ENCODE measurements at places on chromosomes 12 and 14.

- no peak for DNase-seq
Observed at GRCh38 chr14:74975059-74975810, 19.8 kb upstream of the PGF start.

GRCh38 chr14:104284107-104284592, 145.8 kb downstream of the KIF26A start:
- DNase-seq, result no peak

GRCh38 chr14:103634156-103634555, 5.1 kb downstream of the KLC1 start:
- DNase-seq, result no peak

- no peak for DNase-seq
Observed at GRCh38 chr12:88300931-88301330, 158.8 kb downstream of the TMTC3 start.

GRCh38 chr12:12088761-12089160, 18.0 kb downstream of the BCL2L14 start:
- peak; percentile 7 for DNase-seq

DNA sequence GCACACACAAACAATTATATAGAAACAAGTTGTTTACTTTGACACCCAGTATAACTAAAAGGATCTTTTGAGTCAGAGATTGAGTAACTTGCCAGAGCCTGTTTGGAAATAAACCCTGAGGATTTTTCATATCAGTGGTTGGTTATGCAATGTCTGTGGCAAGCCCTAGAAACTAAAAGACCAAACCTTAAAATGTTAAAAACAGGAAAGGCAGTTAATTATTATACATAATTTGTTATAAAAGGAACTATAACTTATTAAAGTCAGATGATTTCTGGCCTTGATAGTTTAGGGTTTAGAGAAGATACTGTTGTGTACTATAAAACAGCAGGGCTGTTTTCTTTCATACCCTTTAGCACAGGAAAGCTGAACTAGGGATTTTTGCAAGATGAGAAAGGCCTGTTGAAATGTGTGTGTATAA, 44.1 kb downstream of the PSEN1 start:
- peak; percentile 67 for DNase-seq

DNA sequence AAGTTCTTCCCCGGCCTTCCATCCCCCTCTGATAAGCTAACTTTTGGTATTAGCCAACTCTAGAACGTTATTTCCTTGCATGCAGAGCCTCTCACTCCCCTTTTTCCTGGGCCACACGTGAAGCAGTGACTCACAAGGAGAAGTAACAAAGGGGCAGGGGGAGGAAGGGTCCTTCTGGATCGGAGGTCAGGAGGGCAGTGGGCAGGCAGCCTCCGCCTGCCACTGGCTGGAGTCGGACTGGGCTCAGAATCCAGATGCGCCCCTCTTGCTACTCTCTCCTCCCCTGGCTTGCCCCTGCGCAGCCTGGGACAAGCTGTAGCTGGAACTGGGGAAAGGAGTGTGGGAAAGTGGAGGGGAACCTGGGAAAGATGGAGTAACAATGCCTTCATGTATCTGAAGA, 55.0 kb downstream of the TPCN1 start:
- no peak for DNase-seq

GRCh38 chr14:65415613-65416012, 3.1 kb downstream of the FUT8 start:
- no peak for DNase-seq

GRCh38 chr12:53508534-53509170, 1.4 kb upstream of the NPFF start:
- peak; percentile 72 for DNase-seq

GRCh38 chr12:100043631-100044030, 58.9 kb upstream of the ANKS1B start:
- no peak for DNase-seq

DNA sequence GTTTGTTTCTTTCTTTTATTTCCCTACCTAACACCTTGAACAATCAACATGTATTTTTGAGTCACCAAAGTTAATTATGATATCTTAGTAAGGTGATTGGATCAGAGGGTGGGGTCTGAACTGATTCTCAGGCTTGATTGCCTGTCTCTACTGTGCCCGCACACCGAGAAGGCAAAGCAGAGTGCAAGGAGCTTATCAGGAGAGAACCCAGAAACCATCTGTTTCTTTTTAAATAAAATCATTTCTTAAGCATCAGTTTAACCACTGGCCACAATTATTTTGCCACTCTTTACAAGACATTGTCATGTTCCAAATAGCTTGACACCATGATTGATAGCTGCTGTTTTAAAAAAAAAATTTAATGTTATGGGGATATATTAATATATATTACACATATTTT, 3.1 kb downstream of the GARIN2 start:
- no peak for DNase-seq

DNA sequence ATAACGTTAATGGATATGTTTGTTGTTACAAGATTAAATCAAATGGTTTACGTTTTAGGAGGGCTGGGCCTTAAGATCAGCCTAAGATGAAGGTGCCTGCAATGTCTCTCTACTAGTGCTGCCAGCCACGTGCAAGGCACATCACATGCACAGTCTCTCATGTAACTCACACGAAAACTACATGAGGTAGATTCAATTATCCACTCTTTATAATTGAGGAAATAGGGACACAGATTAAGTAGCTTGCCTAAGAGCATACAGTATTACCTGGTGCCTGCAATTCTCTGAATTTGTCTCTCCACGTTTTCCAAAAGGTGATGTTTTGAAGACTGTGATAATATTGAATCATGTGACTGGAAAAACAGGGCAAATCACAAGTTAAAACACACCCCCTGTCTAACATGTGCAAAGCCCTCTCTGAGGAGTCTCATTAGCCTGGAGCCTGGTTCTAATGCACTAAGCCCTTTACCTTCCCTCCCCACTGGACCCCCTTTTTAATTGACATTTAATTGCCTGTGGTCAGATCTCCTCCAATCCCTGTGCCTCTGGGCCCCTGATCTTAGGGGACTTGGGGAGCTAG, 14.6 kb upstream of the ATP2A2 start:
- DNase-seq, result no peak

DNA sequence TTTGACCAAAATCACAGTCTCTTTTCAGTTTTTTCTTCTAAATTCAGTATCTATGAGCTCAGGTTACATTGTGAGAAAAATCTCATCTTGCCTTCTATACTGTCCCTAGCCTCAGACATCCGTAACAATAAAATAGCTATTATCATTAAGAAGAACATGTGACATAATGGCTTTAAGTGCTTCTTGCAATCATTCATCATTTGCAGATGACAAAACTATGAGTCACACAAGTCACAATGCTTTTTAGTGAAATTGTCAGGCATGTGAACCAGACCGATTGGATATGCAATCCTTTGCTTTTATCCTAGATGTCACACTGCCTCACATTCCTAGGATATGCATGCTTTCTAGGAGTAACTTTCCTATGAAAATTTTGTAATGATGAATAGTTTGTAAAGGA, 313.1 kb downstream of the SLC6A15 start:
- peak; percentile 62 for DNase-seq

DNA sequence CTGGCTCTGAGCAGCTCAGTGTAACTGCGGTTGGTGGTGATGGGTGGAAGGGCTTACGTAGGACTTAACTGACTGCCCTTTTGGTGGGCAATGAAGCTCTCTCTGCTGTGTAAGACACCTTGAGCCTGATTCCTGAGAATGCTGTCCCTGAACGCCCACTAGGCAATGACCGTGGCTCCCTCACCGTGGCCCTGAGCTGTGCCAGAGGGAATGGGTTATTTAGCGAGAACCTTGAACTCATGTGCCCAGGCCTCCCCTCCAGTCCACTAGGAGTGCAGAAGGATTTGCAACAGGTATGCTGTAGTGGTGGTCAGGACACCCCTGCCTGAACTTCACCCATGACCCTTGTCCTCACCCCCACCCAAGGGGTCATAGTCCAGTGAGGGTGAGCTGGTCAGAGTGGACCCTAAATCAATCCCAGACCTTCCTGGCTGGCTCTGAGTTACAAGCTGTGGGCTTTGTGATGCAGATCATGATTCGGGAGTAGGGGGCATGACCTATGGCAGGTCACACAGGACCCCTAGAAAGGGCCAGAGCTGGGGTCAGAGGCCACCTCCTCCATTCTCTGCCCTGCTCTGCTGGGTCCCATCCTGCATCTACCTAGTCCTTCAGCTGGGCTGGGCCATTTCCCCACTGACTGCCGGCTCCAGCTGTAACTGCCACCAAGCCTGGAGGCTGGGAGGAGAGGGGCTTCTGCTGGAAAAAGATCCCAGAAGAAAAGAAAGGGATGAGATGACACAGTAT, 14.5 kb upstream of the ANKRD33 start:
- no peak for DNase-seq

GRCh38 chr12:49553512-49554088, 14.3 kb downstream of the MCRS1 start:
- DNase-seq, result no peak

- peak; percentile 15 for DNase-seq
Observed at GRCh38 chr12:8156416-8156815, 399 bp upstream of the ZNF705A start.

GRCh38 chr12:12081836-12082497, 11.2 kb downstream of the BCL2L14 start:
- DNase-seq, result peak; percentile 49

- DNase-seq, result no peak
Observed at GRCh38 chr14:21455592-21455911, 371 bp downstream of the CHD8 start.

- no peak for DNase-seq
Observed at GRCh38 chr12:12960639-12961209, 8.8 kb upstream of the GPRC5D start.

DNA sequence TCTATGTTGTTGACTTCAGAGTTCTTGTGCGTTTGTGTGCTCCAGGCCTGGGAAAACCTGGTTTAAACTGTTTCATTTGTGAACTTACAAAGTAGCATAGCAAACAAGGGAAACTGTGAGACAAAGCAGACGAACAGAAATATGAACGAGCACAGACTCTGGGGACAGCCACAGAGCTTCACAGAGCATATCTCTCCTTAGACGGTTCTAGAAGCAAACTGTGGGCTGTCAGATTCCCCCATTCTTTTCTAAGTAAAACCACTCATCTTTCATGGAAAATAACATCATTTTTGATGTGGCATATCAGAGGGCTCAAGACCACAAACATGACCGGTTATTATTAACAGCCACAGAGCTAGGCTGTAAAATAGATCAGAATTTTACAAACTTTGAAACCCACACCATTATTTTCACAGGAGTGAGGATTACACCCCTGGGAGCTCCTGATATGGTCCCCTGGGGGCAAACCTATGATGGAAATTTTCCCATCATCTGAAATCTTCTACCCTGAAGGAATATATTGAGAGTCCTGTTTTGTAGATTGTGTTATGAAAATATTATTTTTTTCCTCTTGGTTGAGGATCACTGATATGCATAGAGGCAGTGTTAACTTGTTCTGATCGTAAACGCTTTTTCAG, 102.0 kb downstream of the ADGRD1 start:
- no peak for DNase-seq

- DNase-seq, result peak; percentile 77
Observed at GRCh38 chr12:28035500-28035899, 63.0 kb upstream of the PTHLH start.

DNA sequence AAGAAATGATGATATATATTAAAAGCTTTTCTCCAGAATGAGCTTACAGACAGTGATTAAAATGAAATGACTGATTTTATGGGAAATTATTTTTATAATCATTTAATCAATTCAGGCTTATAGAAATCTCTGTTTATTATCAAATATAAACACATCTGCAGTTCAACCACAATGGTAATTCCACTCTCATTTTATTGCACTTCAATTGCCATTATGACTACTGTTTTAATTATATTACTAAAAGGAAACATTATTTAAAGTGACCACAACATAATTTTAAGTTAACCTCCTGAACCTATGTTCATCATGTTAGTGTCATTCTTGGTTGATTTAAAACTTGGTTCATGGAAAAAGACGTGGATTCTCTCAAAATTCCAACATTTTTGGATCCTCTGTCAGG, 536.3 kb downstream of the SLC6A15 start:
- no peak for DNase-seq

DNA sequence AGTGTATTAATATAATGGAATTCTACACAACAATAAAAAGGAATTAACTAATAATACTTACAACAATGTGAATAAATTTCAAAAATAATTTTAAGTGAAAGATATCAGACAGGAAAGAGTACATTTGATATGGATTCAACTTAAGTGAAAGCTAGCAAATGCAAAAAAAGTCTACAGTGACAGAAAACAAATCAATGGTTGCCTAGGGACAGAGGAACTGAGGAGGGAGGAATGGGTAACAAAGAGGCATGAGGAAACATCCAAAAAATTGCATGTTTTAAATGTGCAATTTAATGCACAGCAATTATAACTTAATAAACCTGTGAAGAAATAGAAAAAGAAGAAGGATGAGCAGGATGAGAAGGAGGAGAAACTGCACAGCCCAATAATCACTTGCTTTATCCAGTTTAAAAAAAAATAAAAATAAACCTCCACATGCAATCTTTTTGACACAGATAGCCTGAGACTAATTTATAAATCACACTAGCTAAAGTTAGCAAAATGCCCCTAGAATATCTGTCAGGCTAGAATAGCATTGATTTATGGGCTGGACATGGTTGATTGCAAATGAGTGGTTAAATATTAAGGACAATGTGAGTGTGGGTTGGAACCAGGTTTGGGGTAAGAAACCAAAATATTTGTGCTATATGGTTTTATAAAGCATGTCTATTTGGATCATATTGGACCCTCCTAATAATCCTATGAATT, 1089.1 kb downstream of the TRHDE start:
- DNase-seq, result no peak

DNA sequence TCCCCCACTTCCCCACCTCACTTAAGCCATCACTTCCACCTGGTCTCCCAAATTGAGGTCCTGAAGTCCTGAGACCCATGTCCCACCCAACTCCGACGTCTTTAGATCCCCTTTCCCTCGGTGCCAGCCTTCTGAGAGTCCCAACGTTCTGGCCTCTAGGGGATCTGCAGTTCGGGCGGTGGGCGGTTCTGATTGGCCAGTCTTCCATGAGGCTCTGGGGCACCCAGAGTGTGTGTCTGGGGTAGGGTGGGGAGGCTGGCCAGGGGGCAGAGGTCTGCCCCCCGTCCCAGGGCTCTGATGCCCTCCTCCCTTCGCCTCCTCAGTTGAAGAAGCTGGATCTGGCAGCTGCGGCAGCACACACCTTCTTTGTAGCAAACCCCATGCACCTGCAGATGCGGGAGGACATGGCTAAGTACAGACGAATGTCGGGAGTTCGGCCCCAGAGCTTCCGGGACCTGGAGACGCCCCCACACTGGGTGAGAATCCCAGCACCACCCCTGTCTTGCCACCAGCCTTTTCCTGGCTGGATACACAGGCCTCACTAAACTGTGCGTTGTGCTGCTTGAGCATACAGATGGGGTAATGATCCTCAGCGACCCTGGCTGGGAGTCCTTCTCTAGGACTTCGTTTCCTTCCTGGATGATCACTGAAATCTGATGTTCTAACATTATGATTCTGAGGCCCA, 1.5 kb downstream of the P3H3 start:
- peak; percentile 50 for DNase-seq

DNA sequence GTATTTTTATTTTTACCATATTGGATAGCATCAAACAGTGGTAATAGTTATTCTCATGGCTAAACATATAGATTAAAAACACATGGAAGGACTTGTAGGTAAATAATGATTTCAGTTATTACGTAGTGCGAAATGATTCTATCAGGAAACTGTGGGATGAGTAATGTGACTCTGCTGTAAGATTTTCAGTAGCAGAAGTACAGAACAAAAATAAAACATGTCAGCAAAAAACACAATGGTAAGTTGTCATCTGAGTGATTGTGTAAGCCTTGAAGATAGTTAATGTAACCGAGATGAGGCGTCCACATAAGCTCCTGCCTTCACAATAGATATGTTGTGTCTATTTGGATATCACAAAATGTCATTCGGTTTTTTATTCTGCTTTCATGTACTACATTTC, 99.8 kb downstream of the BORCS5 start:
- peak; percentile 77 for DNase-seq
